PC-9 (cell line): ENCODE measurements at places on chromosomes 5 and 9.
A peak's percentile ranks its signal among the peaks of the same experiment; 100 is the strongest.

DNA sequence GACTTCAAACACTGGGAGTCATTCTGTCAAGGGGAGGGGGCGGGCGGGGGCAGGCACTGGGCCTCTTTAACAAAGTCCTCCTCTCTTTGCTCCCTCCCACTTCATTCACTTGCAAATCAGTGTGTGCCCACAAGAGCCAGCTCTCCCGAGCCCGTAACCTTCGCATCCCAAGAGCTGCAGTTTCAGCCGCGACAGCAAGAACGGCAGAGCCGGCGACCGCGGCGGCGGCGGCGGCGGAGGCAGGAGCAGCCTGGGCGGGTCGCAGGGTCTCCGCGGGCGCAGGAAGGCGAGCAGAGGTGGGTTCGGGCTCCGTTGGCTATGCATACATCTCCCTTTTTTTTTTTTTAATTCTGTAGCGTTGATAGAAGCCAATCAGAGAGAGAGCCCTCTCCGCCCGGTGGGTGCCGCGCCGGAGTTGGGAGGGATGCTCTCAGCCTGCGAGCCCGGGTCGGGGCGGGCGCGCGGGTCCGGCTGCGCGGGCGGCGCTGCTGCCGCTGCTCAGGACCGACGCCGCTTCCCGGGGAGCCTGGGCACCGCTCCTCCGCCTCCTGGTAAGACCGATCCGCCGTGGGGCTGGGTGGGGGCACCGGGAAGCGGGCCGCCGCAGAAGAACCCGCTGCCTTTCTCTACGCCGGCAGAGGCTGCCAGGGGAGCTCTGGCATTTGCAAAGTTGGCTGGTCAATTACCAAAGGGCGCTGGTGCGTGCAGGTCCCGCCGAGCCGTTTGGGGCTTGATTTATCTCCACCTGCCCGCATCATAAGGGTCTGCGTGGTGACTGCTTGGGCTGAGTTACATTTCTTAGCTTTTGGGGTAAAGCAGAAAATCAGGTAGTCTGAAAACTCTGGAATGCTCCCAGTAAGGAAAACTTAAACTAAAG is at the start of gene CDH6:
TSS of gene CDH6 (plus strand) at position 96 of the 877 bp plus-strand sequence. CDS start 73,788 bp downstream, outside the sequence.
- no peak for DNase-seq

GRCh38 chr5:41763081-41763480 is 107.1 kb downstream of the OXCT1 start:
- DNase-seq, result no peak

DNA sequence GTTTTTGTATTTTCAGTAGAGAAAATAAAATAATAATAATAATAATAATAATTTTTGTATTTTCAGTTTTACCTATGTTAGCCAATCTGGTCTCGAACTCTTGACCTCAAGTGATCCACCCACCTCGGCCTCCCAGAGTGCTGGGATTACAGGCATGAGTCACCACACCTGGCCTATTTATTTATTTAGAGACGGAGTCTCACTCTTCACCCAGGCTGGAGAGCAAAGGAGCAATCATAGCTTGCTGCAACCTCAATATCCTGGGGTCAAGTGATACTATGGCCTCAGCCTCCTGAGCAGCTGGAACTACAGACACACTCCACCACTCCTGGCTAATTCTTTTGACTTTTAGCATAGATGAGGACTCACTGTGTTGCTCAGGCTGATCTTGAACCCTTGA is 167.5 kb downstream of the TLE1 start:
- DNase-seq, result peak; percentile 56

DNA sequence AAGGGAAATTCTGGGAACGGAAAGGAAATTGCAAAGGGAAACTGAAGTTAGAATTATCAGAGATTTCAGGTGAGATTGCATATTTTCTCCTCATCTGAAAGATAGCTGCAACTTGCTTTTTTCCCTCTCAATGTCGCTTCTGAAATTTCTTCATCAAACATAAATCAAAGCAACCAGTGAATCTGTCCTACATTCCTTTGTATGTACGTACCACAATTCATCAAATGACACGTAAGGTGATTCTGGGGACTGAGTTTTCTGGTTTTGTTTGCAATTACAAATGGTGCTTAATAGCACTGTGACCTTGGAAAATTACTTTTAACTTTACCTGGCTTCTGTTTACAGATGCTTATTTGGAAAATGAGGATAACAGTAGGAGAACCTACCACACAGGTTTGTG is 21.9 kb upstream of the CNOT6 start:
- DNase-seq, result no peak

- DNase-seq, result no peak
Observed at GRCh38 chr9:128145951-128146351, 3.3 kb upstream of the LCN2 start.

DNA sequence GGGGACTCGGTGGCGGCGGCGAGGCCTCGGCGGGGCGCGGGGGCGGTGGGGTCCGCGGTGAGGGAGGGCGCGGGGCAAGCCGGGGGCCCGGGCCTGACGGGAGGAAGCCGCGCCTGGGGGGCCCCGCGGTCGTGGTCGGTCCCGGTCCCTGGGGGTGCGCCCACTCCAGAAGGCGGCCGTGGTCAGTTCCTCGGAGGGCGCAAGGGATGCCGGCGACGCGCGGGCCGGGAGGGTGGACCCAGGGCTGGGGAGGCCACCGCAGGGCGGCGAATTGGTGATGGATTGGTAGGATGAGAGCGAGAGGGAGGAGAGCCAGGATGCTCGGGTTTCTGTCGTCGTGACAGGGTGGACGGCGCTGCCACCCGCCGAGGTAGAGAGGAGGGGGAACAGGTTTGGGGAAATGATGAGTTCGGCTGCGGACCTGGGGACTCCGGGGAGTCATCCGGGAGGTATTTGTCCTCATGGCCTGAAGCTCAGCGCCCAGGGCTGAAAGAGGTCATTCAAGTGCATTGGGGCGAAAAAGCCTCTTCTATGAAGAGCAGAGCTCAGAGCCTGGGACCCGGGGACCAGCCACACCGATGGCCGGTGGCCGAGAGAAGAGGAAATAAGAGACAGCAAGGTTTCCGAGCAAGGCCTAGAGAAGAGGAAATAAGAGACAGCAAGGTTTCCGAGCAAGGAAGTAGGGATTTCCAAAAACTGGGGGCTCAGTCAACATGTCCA is 557 bp downstream of the GNG10 start:
- DNase-seq, result peak; percentile 47

GRCh38 chr5:400282-401145 is 42.5 kb upstream of the EXOC3 start:
- DNase-seq, result no peak

DNA sequence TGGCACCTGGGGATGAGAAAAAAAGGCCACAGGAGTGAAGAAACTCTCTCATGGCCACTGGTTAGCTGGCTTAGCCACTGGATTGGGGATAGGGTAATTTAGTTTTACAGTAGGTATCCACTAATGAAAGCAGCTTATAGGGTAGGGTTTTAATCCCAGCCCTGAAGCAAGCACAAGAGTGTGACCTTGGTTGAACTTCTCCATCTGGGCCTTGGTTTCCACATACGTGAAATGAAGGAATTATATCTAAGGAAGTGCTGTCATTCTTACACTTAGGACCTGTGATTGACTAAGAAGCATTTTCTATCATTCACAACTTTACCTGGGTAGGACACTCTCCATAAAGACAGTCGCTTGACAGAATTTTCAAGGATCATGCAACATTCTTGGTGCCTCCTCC is 49.6 kb downstream of the FAT2 start:
- no peak for DNase-seq

DNA sequence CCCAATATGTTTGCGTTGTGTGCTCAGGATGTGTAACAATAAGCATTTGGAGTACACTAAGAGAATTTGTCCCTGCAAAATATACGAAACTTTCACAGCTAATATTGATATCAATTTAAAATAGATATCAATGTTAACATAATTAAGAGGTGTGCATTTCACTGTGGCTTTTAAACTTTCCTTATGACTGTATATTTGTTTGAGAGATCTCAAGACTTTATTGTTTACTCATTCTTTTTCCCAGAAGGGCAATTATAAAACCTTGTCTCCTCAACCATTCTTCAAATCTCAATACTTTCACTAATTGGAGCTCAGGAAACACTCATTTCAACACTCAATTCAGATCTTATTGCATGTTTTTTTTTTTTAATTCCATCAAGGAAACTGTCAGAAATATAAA is 241.1 kb downstream of the PDE4D start:
- DNase-seq, result no peak

- DNase-seq, result no peak
Observed at GRCh38 chr9:108103046-108103693, 613.6 kb upstream of the KLF4 start.

GRCh38 chr9:137458194-137459151 is 661 bp downstream of the NSMF start:
- DNase-seq, result no peak

DNA sequence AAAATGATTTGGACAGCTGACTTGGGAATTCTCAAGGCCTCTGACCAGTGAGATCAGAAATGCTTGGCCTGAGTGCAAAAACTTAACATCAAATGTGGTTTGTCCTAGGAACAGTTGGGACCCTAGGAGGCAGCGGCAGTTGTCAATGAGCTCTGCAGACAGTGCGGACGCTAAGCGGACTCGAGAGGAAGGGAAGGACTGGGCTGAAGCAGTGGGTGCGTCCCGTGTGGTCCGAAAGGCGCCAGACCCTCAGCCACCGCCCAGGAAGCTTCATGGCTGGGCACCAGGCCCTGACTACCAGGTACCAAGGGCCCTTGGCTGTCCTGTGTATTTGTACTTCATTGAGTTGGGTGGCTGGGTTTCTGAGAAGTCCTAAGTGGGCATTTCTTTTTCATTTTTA is 43.7 kb upstream of the POMT1 start:
- DNase-seq, result no peak

GRCh38 chr5:156340893-156341292 is 13.9 kb downstream of the SGCD start:
- no peak for DNase-seq

- no peak for DNase-seq
Observed at GRCh38 chr9:124941679-124942561, 1.0 kb upstream of the GOLGA1 start.

GRCh38 chr5:76299592-76299991 is 103.5 kb upstream of the IQGAP2 start:
- no peak for DNase-seq

DNA sequence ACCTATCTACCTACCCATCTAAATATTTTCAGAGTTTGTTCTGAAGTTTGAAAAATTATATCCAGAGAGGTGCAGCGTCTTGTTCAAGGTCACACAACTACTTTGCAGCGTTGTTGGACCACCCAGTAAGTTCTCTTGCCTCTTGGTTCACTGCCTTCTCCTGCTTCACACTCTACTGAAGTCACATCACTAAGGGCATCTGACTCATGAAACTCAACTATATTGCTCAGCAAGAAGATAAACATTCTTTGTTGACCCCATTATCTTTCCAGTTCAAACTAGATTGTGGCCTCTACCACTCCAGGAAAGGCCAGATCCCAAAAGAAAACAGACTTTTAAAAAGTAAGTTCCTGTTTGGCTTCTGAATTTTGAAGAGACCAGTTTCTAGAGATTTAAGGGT is 326.9 kb downstream of the SLIT3 start:
- DNase-seq, result no peak

DNA sequence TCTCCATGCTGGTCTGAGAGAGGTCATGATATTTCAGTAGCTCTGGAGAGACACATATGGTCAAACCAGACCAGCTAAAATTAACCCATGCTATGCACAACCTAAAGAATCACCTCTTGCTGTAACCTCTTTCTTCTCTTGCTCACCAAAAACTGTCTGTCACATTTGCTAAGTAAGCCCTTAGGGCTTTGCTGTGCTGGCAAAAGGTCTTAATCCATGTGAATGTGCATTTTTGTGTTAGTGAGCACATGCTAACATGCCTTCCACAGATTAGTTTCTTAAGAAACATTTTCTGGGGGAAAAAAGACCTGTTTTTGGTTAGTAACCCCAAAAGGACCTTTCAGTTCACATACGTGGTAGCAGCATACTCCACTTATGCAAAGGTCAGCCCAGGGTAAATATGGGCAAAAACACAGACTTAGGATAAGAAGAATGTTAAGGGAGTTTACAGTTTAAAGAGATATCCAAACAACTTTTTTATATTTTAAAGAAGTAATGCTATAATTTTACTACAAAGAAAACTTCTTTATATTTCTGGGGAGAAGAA is 124.2 kb upstream of the CCDC152 start:
- DNase-seq, result no peak

DNA sequence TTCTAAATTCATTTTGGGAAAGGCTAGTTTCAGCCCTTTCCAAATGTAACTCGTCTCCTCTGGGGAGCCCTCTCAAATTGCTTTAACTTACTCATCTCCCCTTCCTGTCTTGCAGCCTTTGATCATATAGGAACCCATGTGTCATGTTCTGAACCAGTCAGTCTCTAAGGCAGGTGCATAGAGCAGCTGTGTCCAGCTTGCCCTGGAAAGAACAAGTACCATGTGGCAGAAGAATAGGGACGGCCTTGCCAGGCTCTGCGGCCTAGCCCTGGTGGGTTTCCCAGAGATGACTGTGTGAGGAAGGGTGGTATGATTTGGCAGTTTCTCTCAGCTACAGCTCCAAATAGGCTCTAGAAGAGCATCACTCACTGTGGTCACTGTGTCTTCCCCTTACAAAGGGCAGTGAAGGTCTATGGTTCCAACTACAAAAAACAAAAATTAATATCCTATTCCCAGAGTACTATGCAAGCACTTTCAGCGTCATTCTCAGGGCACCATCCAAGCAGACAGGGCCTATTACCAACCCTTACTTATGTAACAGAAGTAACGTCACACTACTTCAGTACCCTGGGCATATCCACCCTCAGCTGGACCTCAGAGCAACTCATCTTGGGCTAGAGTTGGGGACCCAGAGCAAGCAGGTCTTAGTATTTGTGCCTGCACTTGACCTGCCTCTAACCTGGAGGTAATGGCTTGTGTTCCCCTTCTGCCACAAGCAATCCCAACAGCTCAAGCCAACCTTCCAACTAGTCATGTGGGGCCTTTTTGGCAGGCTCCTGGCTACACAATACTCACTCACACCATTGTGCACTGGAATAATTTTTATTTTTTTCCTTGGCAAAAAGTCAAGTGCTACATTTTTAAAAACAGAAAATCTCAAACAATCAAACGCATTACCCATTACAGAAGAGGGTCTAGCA is 37.2 kb upstream of the UBAP2 start:
- DNase-seq, result no peak

GRCh38 chr9:101029315-101030085 is 973 bp downstream of the PLPPR1 start:
- DNase-seq, result no peak

DNA sequence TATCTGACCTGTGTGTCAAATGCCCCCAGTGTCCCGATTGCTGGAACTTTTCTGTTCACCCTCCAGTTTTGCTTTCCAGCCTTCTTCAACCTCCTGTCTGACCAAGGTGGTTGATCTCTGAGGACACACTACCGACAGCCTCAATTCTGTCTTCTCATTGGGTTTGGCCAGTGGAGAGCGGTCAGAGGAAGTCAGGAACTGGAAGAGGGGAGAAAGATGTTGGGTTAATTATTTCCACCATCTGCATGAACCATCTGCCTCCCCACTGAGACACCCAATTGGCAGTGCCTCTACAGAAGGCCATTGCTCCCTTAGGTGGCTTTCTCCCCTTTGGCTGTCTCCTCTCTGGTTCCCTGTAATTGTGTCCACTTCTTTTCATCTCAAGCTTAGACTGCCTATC is 154.3 kb upstream of the RAI14 start:
- DNase-seq, result no peak

- DNase-seq, result no peak
Observed at GRCh38 chr9:134676361-134676760, 34.8 kb downstream of the COL5A1 start.
